ENCODE measurements at places on chromosomes 2 and 18.

- DNase-seq: no peak
Measured at GRCh38 chr18:45049578-45050319, 369.1 kb downstream of the SETBP1 start.

DNA sequence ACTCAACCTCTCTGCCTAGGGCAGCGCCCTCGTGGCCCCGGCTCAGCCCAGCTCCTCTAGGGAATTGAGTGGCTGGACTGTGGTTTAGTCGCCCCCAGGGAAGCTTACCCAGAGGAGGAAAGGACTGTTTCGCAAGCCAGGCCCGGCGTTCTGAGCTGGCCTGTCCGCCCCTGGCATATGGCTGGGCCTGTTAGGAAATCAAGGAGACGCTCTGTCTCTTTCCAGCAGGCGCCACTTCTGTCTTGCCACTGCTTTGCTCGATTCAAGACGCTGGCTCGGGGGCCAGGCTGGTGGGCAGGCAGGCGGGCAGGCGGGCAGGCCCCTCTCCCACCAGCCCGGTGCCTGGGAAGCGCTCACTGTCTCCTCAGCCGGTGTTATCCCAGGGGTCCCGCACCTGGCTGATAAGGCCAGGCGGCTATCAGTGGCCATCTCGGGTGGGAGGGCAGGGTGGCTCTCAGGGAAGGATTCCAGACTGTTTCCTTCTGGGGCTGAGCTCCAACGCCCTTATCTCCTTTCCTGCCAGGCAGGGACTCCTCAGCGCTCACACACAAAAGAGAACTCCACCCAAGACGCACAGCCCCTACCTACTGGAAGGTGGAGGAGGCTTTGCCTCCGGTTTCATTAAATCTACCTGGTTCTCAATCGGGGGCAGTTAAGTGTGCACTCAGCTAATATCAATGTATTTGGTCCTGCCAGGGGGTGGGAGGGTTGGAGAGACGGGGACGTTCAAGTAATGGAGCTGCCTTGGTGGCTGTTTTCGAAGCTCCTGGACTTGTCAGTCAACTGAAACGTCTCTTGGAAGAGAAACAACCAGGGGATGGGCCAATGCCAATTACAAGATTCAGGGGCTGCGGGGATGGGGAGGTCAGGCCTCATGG lies 109.1 kb downstream of the SMAD7 start:
- no peak for DNase-seq

- DNase-seq: no peak
Measured at GRCh38 chr18:5420906-5421305, 122.9 kb downstream of the EPB41L3 start.

GRCh38 chr2:208049006-208049405 lies 23.7 kb upstream of the PLEKHM3 start:
- no peak for DNase-seq

DNA sequence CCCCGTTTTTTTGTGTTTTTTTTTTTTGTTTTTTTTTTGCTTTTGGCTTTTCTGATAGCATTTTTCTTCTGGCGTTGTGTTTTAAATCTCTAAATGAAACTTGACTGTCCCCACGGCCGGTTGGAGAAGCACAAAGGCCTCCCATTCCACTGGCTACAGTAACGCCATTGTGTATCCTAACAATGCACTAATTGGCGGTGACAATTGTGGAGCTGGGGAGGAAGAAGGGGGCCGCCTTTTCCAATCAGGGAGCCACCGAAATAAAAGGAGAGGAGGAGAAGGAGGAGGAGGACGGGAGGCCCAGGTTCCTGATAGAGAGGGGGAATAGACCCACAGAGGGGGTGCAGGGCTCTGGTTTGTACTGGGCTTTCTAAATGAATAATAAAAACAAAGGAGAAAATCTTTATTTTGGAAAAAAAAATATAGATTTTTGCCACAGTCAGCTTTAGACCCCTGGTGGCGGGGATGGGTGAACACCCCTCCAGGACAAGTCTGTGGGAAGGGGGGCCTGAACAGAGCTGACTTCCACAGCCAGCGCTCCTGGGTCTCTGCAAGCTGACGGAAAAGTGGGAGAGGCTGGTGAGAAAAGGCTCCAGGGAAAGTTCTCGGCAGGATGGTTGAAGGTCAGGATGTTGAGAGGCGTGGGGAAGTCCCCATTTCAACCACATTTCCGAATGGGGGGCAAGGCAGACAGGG lies 43.7 kb upstream of the FZD5 start:
- DNase-seq: no peak

DNA sequence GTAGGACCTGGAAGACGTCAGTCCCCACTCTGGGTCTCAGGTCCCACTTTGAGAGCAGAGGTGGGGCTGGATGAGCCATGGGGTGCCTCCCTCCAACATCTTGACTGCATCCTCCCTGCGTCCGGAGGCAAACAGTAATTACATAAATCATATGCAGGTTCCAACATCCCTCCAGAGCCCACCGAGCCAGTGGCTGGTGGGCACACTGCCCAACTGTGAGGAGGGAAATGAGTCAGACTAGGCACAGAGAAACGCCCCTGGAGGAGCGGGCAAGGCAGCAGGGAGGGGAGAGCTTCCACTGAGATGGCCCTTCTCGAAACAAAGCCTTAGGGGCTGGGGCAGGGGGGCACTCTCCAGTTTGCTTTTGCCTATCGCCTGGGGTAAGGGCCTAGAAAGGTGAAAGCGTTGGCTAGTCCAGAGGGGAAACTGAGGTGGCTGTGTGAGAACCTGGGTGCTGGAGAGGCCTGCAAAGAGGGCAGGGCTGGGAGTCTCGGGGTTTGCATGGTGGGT lies 168.2 kb upstream of the MYCN start:
- DNase-seq: no peak

- no peak for DNase-seq
Measured at GRCh38 chr2:227115761-227116160, 48.2 kb downstream of the COL4A4 start.

DNA sequence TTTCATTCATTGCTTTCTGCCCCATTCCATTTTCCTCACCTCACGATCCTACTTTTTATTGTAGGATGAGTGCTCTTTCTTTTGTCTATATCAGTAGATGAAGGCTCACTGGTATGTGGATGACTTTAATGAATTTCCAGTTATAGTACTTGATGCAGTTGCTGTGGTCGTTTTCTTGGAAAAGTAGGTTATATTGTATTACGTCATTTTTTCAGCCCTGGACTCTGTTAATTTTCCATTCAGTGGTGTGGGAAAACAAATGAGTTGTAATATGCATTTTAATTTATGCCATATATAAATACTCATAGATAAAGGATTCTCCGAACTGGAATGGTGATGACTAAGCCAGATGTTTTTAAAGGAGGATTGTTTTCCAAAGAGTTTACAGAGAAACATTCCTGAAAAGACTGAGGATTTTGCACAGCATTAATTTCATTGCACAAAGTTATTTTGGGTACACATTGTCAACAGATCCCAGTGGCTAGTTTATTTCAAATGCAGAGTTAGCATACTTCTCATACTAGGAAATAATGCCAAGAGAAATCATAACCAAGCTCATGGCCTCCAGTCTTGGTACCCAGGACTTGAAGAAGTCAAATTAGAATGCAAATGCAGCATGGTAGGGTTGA lies 189.7 kb downstream of the PAX3 start:
- no peak for DNase-seq

DNA sequence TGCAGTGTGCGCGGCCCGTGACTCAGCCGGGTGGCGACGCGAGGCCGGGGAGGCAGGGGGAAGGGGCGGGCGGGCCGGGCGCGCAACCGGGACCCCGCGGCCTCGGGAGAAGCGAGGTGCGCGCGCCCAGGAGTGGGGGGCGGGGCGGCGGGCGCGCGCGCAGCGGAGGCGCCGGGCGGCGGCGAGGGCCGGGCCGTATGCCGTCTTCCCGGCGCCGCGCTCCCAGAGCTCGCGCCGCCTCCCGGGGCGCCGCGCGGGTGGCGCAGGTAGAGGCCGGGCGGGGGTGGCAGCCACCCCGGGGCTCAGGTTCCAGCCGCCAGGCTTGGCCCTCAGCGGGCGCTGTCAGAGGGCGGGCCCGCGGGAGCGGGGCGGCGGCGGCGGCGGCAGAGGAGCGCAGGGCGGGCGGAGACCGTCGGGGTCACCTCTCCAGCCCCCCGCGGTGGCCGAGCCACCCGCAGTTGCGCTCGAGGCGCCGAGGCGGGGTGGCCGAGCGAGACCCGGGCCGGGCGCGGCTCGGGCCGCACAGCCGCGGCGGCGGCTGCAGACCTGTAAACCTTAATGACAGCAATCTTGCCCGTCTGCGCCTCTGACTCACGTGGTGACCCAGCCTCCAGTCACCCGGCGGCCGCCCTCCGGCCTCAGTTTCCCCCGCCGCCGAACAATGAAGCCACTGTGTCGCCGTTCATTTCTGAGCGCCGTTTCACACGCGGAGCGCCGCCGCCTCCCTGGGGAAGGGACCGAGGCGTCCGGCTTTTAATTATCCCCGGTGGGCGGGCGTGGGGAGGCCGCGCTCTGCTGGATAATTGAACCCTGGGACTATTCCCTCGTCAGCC lies 25.3 kb upstream of the SMAD7 start:
- peak; percentile 77 for DNase-seq

- peak; percentile 84 for DNase-seq
Measured at GRCh38 chr18:2905854-2906703, 59.3 kb downstream of the EMILIN2 start.

DNA sequence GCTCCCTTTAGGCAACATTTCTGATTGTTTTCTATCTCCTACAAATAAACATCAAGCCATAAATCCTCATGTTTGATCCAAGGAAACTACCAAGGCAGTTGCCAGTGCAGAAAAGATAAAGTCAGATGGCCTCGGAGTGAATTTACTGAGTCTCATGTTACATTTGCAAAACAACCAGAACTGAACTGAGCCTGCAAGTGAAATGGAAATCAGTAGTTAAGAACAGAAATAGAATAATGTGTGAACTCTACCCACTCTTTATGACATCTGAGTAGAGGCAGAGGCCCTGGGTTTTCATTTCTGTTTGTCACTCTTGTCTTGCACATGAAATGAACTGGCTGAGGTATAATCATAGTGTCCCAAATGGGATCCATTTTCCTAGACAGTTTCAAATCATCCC lies 20.4 kb upstream of the DAPL1 start:
- DNase-seq: no peak

DNA sequence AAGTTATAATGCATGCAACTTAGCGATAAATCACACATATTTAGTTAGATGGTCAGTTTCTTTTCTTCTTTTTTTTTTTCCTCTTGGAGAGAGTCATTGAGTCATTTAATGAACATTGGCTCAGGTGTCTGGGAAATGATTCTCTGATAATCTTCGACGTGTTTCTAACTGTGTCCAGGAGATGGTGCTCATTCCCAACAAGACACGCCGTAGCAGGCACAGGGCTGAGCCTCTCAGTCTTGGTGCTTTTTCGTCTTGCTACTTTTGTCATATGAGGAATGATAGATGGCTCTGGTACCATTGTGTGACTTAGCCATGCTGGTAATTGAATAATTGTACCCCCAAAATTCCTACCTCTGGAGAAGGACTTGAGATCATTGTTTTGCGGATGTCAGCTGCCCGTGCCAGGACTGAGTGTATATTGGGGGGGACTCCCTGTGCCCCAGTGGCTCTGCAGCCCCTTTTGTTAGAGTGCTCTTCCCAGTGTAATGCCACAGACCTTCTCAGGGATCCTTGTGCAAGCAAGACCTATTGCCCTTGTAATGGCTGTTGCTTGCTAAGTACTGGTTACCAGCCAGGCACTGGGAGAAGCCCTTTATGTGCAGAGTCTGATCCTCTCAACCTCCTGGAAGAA lies 107.6 kb upstream of the CYRIA start:
- peak; percentile 26 for DNase-seq

- no peak for DNase-seq
Measured at GRCh38 chr2:158753641-158754611, 41.2 kb upstream of the DAPL1 start.

GRCh38 chr2:16121231-16121985 lies 181.1 kb downstream of the MYCN start:
- DNase-seq: no peak

DNA sequence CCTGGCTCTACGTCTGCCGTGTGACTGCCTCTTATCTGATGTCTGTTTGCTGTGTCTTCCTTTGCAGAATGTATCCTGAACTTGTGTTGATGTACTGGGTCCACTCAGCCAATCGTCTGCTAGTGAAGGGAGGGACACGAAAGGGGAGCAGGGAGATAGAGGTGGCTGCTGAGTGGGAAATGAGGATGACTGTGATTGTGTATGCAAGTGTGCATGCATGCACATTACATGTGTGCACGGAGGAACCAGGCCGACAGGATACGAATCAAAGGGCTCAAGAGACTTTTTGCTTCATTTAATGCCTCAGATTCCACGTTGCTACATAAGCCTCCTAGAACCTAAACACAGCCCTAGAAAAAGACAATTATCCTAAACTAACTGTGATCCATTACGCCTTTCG lies 111.2 kb downstream of the TFCP2L1 start:
- no peak for DNase-seq

DNA sequence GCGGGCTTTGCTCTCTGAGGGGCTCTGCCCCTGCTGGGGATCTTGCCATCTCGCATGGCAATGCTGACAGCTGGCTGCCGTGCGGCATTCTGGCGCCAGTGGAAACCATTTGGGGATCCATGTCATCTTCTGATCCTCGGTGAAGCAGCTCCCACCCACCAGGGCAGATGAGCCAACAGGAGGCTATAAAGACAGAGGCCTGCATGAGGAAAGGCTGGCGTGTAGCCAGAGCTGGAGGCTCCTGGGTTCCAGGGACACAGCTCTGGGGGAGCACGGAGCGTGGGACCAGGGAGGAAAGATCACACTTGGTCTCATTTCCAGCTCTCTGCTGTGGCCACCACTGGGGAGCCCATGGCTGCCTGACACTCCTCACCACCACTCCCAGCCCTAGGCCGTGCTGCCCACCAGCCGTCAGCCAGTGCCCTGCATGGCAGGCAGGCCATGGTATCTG lies 145.8 kb downstream of the ZFP36L2 start:
- no peak for DNase-seq

DNA sequence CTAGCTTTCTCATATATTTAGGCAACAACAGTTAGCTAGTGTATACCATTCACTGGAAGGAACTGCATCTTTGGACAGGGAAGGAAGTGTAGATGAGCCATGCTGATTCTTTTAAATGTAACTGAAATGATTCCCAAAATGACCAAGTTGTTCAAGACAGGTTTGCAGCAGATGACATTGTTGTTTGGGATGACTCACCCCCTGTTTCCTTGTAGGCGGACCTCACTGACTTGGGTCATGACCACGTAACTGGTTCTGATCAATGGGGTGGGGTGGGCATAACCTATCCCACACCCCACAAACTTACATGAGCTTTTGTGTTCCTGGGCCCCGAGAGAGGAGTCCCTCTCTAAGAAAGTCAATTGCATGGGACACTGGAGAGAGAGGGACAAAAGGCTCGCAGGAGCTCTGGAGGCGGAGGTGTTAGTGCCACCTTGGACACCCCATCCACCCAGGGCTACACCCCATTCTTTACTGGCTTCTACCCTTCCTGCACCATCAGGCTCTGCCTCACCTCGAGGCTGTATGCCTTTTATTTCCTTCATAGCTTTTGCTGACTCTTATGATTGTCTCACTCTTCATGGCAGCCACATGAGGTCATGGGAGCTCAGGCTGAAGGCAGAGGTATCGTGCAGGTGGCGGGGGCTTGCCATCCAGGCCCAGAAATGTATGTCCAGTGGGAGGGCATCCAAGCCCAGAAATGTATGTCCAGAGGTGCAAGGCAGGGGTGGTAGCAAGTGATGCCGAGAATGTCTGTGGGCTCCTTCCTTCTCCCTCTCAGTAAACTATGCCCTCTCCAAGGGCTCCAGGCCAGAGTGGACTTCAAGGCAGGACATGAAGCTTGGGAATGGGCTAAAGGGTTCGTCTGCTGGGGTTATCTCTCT lies 108.0 kb downstream of the TWIST2 start:
- DNase-seq: peak; percentile 29

GRCh38 chr18:59514203-59514602 lies 155.1 kb upstream of the LMAN1 start:
- peak; percentile 86 for DNase-seq

All from SJSA1 (cell line).